ENCODE measurements at places on chromosomes 4 and X. TPM values are rescaled to one million over a fixed set of nuclear protein-coding genes. Genes with fewer than 3 reads are reported as not detected.

The SERTM2 gene
- total RNA-seq = not detected

DNA sequence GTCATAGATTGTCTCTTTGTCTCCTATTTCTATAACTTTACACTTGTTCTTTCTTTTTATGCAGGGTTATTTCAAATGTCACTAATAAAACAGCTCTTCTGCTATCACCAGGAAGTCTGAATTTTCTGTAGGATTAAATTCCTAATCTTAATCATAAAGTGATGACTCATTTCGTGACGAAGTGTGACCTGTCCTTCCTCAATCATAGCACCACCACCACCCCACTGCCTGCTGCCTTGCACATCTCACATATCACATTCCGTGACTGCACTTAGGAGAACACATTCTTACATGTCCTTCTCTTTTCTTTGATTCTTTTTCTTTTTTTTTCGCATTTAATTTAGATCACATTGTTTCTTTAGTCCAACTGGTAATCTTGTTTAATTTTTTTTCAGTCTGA is 57.7 kb upstream of the UGT2B7 start:
- no peak for DNase-seq

DNA sequence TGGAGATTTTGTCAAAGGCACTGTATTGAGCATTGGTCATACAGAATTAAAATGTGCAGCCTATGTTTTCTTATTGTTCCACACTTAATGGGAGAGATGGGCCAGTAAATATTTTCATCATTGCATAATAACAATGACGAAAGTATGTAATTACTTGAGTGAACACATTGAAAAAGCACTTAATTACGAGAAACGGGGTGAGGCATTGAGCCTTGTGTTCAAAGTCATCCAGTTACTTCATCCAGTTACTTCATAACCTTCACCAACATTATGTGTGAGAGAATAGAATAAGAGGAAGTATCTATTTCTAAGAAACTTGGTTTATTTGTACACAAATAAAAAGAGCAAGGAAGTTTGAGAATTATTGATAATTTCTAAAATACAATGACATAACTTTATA is 1427.0 kb downstream of the ADGRL3 start:
- no peak for DNase-seq

GRCh38 chrX:43448688-43449087 is 207.4 kb upstream of the MAOA start:
- DNase-seq = no peak

- no peak for DNase-seq
Observed at GRCh38 chr4:119861731-119862130, 204.9 kb downstream of the MAD2L1 start.

DNA sequence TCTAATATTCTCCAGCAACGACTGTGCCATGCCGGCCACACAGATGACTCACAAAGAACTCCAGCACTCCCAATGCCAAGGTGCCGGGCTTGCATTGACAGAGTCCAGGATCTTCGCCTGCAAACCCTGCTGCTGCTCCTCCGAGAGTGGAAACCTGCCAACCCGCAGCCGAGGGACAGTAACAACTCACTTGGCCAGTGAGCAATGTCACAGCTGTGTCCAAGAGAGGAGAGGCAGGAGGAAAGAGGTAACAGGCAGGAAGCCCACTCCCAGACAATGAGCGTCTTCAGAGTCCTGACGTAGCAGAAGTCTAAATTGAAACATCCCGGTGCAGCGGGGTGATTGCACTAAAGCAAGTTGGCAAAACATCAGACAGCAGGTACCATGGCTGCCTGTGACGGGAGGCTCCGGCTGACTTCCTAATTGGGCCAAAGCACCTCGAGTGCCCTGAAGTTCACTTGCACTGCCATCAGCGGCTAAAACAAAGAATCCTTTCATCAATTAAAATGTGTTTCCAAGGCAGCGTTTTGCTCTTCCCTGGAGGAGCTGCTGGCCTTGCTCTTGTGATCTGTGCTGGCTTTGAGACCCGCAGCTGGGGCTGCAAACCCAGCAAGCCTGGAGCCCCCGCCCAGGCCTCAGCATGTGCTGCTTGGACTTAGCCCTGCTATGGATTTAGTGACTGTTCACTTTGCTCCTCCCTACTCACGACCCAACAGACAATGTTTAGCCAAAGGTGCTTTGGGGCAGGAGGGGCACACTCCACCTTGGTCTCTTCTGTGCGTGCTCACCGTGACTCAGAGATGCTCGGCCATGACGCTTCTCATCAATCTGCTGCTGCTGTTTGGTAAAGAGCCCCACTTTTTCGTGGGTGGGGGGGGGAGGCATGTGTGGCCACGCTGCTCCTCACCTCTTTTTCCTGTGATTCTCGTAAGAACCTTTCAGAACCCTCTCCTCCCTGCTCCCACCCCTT is 36.5 kb downstream of the DCTD start:
- no peak for DNase-seq

GRCh38 chr4:160238790-160239189 is 1135.9 kb downstream of the RAPGEF2 start:
- no peak for DNase-seq

GRCh38 chrX:56733459-56734046 is 4.5 kb downstream of the NBDY start:
- DNase-seq = peak; percentile 62

All from B cell (primary cell).